ENCODE measurements at places on chromosomes 2 and 18. TPM values are rescaled to one million over a fixed set of nuclear protein-coding genes. Genes with fewer than 3 reads are reported as not detected.

CERKL gene
- total RNA-seq = 0.11 TPM

IL37 gene
- total RNA-seq = not detected

MOGAT1 gene
- not detected for total RNA-seq

- H3K27me3 ChIP-seq = no peaks in the 10 kb centered on the region
- H3K36me3 ChIP-seq = no peaks in the 10 kb centered on the region
- no peak overlapping the region for H3K4me3 ChIP-seq
These were observed 224.3 kb downstream of the ANAPC1 start for GRCh38 chr2:111659361-111660333.

DNA sequence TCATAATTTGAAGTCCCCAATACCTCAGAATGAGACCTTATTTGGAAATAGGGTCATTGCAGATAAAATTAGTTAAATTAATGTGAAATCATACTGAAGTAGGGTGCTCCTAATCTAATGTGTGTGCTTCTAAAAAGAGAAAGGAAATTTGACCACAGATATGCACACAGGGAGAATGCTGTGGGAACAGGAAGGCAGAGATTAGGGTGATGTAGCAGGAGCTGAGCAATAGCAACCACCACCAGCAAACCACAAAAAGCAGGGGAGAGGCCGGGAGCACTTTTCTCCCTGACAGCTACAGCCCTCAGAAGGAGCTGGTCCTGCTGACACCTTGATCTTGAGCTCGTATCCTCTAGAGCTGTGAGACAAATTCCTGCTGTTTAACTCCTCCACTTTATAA is 24.6 kb upstream of the SCG2 start:
- H3K27ac ChIP-seq = peak overlapping the region; percentile 12
- H3K4me1 ChIP-seq = 0 out of 2 replicates have a peak, but pooled peaks cover 5% of the 10 kb centered on the region
- no peaks in the 10 kb centered on the region for H3K27me3 ChIP-seq
- peak; percentile 36 for DNase-seq
- no peaks in the 10 kb centered on the region for H3K36me3 ChIP-seq

DNA sequence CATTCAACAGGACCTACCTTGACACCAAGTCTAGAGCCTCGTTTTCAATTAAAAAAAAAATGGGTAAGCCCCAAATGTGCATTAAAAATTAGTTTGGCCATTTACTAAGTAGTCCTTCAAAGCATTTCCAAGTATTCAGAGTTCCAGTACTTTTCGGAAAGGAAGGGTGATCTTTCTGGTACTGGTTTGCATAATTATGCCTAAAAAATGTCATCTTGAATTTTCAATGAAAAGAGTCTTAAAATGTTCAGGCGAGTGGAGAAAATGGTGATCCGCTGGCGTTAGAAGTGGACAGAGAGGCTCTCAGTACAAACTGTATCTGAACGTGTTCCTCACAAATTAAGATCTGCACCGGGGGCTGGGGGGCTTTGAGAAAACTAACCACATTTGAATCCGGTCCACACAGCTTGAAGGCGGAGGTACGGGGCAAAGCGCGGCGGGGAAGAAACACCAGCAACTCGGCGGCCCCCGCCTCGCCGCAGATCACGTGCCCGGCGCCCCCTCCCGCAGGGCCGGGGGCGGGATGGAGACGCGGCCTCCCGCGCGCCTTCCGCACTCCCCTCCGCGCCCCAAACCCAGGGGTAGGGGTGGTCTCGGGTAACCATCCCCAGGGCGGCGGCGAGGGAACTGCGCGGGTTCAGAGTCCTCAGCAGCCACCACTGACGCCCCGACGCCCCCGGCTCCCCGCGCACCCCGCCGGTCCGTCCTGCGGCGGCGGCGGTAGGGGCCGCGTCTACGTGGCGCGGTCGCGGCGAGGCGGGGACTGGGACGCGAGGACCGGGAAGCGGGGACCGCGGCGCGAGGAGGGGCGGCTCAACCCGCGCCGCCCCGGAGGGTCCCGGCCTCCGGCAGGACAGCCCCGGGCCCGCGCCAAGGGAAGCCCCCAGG is 564 bp downstream of the LPIN2 start:
- peak; percentile 57 for DNase-seq
- H3K4me1 ChIP-seq = peaks cover 50% of the 10 kb centered on the region
- H3K36me3 ChIP-seq = peaks cover 29% of the 10 kb centered on the region

DNA sequence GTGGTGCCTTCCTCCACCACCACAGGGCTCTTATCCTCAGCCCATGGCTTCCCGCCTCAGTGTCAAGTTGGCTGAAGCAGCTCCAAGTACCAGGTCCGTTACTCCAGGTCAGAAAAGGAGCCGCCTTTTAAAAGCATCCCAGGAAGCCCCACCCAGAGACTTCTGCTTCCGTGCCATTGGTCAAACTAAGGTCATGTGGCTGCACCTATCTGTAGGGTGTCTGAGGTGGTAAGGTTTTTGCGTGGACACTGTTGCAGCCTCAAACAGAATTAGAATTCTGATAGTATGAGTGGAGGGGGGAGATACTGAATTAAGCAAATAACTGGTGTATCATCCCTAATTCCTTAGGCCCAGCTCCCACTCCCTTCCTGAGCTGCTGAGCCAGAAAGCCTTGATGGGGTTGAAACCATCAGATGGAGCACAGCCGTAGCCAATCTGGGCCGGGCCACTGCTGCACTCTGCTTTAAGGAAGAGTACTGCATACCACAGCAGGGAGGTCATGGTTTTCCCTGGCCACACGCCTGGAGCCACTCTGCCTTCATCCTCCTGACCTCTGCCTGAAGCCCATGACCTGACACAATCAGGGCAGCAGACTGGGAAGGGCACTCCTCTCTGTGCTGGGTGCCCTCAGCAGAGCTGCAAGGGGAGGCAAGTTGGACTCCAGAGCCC is 8.4 kb downstream of the TMEM247 start:
- H3K4me3 ChIP-seq = no peak overlapping the region
- H3K27ac ChIP-seq = no peak overlapping the region
- peaks cover 15% of the 10 kb centered on the region for H3K4me1 ChIP-seq
- H3K36me3 ChIP-seq = no peaks in the 10 kb centered on the region

DNA sequence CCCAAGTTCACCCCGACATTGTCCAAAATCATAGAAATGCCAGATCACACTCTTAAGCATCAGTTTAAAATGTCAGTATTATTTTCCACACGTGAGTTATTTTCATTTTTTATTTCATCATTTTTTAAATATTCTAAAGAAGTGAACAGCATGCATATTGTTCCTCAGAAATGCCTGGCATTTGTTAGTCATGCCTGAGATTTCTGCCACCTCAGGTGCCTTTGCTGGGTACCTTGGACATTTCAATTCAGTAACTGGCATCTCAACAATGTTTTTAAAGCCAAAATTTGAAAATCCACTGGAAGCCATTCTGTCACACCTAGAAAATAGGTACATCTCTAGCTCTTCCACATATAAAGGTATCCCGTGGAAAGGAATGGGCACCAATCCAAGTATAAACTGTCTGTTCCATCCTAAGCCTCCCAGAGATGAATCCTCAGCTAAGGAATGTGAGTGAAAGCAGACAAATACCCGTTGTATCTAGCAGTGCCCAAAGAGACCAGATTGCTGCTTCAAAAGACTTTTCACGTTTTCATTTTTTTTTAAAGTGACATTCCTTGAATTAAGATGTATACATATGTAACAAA is 159.8 kb downstream of the ZNF385B start:
- no peak for DNase-seq
- no peak overlapping the region for H3K27ac ChIP-seq
- H3K4me3 ChIP-seq = no peak overlapping the region
- no peaks in the 10 kb centered on the region for H3K36me3 ChIP-seq
- no peaks in the 10 kb centered on the region for H3K4me1 ChIP-seq
- H3K27me3 ChIP-seq = no peaks in the 10 kb centered on the region

DNA sequence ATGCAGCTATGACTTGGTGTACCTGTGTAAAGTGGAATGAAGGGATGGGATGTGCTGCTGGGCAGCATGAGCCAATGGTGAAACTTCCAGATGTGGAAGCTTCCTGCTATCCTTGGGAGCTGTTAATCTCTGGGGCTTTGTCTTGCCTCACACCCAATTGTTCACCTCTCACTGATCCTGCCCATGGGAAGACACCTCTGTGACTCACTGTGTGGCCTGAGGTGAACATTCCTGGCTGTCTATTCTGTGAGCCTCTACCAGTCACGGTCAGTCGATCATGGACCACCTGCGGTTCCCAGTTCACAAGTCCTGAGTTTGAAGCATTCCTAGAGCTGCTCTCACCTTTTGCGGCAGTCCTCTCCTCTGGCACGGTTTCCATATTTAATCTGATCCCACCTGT is 12.1 kb downstream of the NEURL3 start:
- no peak overlapping the region for H3K27ac ChIP-seq
- no peaks in the 10 kb centered on the region for H3K36me3 ChIP-seq
- no peaks in the 10 kb centered on the region for H3K27me3 ChIP-seq
- no peak for DNase-seq

DNA sequence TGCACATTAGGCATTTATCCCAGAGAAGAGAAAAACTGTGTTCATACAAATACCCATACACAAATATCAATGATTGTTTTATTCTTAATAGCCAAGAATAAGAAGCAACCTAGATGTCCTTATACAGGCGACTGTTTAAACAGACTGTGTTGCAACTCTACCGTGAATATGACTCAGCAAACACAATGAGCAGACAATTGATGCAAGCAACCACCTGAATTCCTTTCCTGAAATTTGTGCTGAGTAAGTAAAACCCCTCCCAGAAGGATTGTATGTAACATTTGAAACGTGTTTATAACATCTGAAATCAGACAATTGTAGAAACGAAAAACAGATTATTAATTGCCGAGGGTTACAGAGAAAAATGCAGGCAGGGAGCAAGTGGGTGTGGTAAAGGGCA is 621.9 kb upstream of the SOX11 start:
- H3K27me3 ChIP-seq = no peaks in the 10 kb centered on the region
- no peak for DNase-seq
- no peaks in the 10 kb centered on the region for H3K4me1 ChIP-seq
- H3K4me3 ChIP-seq = no peak overlapping the region

- H3K36me3 ChIP-seq = no peaks in the 10 kb centered on the region
- H3K4me1 ChIP-seq = peaks cover 38% of the 10 kb centered on the region
- no peak for DNase-seq
- no peak overlapping the region for H3K27ac ChIP-seq
These were observed 73.0 kb upstream of the ARL4C start for GRCh38 chr2:234569776-234570430.

DNA sequence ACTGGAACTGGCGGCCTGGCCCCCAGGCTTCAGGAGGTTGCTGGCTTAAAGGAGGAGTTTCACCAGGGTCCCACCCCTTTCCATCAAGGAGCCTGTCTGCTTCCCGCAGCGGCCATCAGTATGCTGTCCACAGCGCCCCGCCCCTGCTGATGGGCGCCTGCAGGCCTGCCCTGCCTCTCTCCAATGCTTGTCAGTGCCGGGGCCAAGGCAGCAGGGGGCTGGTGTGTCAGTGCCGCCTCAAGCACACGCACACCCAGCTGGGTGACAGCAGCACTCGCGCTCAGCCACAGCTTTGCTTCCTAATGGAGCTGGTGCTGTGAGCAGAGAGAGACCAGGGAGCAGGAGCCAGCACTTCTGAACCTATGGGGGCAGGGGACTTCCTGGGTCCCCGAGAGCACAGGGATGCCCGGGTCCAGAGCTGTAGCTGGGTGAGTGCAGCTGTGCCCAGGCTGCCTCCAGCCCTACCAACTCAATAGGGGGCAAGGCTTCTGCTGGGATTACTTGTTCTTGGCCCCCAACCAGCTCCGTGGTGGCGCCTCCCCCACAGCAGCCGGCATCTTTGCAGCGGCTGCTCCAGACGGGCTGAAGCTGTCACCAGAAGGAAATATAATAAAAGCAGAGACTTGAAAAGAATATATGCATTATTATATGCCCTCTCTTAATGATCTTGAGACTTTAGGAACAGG is 377.2 kb upstream of the LRATD1 start:
- H3K27me3 ChIP-seq = no peaks in the 10 kb centered on the region
- no peak overlapping the region for H3K27ac ChIP-seq
- H3K4me3 ChIP-seq = no peak overlapping the region

GRCh38 chr18:67710639-67711038 is 194.1 kb upstream of the DSEL start:
- H3K27ac ChIP-seq = no peak overlapping the region
- H3K4me3 ChIP-seq = no peak overlapping the region
- H3K36me3 ChIP-seq = no peaks in the 10 kb centered on the region
- H3K27me3 ChIP-seq = no peaks in the 10 kb centered on the region

DNA sequence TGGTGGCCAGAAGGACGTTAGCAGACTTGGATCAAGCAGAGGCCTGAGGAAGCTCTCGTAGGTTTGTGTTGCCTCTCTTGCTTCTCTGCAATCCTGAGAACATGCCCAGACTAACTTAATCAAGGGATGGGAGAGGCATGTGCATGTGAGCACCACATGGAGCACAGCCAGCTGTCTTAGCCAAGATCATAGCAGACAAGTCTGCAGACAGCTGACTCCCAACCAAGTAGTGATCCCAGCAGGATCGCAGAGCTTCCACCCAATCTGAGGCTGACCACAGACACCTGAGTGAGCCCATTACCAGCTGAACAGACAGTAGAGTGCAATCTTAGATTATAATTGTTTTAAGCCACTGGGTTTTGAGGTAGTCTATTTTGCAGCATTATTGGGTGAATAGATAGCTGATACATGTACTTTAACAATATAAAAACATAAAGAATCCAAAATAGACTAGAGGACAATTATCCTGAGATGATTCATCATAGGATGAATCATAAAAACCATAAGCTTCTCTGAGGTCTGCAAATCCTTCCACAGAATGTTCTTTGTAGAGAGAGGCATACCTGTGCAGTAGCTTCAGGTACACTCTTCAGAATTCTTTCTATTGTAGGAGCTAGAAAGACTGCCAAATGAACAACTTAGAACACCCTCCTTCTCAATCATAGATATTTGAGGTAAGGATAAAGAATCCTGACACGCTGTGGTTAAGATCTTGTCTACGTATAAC is 25.2 kb upstream of the FAM110C start:
- no peaks in the 10 kb centered on the region for H3K36me3 ChIP-seq
- DNase-seq = no peak

GRCh38 chr2:101520246-101520645 is 45.3 kb upstream of the RFX8 start:
- H3K4me3 ChIP-seq = no peak overlapping the region
- DNase-seq = no peak
- 0 out of 2 replicates have a peak overlapping the region, but pooled peaks have one; percentile 1 for H3K27ac ChIP-seq
- peaks cover 42% of the 10 kb centered on the region for H3K4me1 ChIP-seq
- no peaks in the 10 kb centered on the region for H3K36me3 ChIP-seq

DNA sequence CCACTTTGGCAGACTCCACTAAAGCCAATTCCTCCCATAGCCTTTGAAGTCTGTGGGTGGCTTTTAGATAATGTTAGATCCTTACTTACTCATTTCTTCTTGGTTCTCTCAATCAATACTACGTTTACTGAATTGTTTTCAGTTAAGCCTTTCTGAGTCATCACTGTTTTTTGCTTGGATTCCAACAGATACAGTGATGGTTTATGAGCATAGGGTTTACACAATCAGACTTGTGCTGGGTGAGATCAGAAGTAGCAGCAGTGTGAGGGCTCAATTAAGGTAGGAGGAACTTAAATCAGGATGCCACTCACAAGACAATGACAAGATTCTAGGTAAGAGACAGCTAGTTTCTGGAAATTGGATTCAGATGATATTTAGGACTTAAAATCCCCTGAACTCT is 297.7 kb upstream of the DOK6 start:
- H3K4me3 ChIP-seq = no peak overlapping the region
- DNase-seq = no peak
- H3K4me1 ChIP-seq = no peaks in the 10 kb centered on the region
- H3K27me3 ChIP-seq = no peaks in the 10 kb centered on the region
- no peak overlapping the region for H3K27ac ChIP-seq

- no peak within 1 kb of the TSS for H3K27ac ChIP-seq
- no peaks in the 10 kb centered on the region for H3K36me3 ChIP-seq
- no peak for DNase-seq
- H3K4me3 ChIP-seq = peak within 1 kb of the TSS; percentile 19
- H3K4me1 ChIP-seq = peaks cover 28% of the 10 kb centered on the region
These were observed at the start of gene TUBA4A for GRCh38 chr2:219253753-219254589. TSS of gene TUBA4A (minus strand) at chr2:219253918. CDS start at chr2:219253858, 60 bp downstream.

Data from SJSA1 (cell line).